EL (cell line): ENCODE measurements at places on chromosomes 5 and 9.

DNA sequence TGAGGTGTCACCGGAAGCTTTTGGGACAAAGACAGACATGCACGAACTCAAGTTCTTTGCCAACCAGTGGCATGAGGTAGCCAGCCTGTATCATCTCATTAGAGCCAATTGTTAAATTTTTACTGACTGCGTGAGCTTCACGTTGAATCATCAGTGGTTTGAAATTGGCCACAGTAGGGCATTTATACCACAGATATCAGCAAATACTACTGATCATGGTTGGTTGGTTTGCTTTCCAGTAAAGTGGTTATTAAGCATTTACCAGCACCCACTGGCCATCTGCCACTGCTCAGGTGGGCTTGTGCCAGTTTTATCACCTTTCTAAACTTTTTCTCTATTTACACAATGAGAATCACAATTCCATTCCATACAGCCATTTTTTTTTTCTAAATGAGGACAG is 28.4 kb upstream of the SHC3 start:
- no peak for DNase-seq

GRCh38 chr9:79974806-79975422 is 403.1 kb downstream of the TLE4 start:
- DNase-seq, result no peak

GRCh38 chr5:121396716-121397115 is 455.0 kb upstream of the FTMT start:
- no peak for DNase-seq

DNA sequence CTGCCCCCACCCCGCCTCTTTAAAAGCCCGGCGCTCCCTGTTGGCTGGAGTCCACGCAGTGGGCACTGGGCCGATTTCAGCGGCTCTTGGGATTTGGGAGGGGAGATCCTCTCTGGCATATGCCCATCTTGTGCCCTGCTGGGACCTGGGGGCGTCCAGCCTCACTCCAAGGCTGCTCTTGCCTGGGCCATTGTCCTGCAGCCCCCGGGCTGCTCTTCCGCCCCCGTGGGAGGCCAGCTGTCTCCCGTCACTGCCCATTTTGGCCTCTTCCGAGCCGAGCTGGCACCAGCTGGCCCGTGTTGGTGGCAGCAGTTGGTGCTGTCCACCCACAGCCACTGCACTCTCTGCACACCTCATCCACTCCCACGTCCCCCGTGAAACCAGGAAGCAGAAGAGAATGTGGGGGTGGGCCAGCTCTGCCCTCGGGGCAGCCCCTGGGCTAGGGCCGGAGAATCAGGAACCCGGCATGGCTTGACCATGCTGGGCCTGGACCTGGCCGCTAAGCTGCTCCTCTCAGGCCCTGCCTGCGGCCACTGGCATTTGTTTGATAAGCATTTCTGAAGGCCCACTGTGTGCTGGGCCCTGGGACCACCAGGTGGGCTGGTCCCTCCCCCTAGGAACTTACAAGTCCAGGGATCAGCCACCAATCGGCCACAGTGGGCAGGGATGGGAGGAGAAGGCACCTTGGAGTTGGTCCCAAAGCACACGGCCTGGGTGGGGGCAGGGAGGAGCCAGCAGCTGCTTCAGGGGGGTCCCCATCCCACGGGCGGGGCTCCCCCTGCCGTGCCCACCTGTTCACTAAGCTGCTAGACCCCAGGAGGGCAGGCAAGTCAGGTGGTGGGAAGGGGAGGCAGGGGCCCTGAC is 2.2 kb downstream of the C8G start:
- DNase-seq, result no peak

DNA sequence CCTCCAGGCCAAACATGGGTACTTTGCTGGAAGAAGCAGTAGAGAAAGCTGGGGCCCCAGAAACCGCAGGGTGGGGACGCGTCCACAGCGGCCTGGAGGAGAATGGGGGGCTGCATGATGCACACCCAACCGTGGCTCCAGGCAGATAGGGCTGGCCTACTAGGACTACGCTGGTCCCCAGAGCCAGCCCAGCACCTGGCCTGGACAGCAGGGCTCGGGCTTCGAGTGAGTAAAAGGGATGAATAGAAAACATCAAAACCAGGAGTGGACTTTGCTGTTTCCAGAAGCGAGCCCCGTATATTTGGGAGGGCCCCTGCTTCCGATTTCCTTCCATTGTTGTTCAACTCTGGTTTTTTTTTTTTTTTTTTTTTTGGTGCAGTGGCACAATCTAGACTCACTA is 30.7 kb downstream of the DBH start:
- DNase-seq, result no peak

DNA sequence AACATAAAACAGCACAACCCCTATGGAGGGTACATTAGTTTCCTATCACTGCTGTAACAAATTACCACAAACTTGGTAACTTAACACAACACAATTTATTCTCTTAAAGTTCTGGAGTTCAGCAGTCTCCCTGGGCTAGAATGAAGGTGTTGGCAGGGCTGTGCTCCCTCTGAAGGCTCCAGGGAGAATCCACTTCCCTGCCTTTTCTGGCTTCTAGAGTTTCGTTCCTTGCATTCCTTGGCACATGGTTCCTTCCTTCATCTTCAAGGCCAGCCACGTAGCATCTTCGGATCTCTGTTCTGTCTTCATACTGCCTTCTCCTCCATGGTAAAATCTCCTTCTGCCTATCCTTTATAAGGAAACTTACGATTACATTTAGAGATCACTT is 25.0 kb upstream of the GSN start:
- no peak for DNase-seq

DNA sequence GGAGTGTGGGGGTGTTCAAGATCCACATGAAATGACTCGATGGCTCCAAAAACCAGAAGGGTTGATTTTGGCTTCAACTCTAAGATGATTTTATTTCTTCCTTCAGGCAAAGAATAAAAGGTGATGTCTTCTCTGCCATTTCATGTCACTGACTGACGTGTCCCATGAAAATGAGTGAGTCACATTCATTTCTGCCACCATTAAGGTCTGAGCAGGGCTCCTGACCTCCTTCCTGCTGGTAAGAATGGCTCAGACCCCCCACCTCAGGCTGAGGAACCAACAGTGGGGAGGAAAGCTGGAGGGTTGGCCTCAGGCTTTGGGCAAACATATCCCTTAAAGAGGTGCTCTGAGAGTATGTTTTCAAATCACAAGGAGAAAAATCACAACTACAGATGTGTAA is 53.9 kb upstream of the ZNF354A start:
- no peak for DNase-seq

GRCh38 chr5:131536211-131536826 is 98.7 kb downstream of the RAPGEF6 start:
- no peak for DNase-seq

DNA sequence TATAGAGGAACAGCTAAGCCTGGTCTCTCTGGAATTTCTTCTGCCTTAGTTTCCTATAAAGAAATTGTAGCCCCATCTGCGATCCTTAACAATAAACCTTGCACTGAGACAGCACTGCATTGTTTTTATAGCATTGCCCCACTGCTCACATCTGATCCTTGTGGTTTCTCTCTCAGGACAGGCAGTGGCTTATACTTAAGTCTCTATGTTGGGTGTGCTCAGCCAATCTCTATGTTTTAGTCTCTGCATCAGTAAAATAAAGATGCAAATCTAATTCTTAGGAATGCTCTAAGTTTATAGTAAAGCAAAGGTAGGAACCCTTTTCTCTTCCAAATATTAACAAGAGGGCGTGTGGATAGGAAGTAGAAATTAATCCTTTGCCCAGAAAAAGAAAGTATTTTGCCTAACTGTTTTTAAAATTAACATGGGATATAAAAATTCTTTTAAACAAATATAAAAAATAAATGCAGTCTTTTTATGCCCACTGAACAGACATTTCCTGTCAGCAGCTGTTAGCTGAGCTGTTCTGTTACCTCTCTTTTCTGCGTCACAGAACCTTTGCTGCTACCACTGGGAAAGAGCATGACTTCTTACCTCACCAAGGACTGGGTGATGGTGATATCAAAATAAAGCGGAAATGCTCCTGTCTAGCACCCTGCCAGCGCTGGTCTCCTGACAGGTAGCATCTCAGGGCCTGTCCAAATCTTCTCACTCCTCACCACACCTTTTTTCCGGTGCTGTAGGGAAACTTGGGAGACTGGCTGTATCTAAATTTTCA is 29.5 kb downstream of the MRPS27 start:
- no peak for DNase-seq

DNA sequence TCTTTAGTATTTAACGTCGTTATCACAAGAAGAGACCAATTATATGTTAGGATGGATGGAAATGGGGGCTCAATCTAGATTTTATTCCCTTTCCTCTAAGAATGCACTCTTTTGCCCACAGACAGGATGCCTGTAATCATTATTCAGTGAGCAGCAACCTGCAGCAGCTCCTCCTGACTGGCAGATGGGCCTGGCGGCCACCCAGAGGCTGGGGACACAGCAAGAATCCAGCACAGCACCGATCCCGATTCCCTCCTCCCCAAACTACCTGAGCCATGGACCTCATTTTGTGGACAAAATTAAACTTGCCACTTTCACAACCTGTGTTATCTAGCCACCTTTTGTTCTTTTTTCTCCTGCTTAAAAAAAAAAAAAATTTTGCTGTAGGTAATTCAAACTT is 101.0 kb downstream of the USP20 start:
- no peak for DNase-seq

DNA sequence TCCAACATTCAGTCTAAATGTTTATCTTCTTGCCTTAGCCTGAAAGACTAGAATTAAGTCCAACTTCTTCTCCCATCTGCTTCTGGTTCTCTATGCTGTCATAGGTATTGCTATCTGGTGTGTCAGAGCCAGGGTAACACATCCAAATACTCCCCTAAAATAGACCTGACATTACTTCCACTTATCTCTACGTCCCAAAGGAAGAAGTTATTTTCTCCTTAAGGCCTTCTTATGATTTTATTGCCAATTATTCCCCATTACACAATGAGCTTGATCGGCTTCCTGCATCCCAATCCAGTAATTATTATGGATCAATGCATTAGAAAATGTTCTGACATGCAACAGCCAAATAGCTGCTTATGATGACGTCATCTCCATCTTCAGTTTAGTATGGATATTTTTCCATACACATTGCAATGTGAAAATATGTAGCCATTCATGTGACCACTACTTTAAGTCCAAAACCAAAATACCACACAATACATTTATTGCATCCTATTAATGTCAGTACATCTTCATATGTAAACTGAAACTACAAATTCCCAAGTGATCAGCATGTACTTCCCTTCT is 555.5 kb downstream of the MAT2B start:
- no peak for DNase-seq

DNA sequence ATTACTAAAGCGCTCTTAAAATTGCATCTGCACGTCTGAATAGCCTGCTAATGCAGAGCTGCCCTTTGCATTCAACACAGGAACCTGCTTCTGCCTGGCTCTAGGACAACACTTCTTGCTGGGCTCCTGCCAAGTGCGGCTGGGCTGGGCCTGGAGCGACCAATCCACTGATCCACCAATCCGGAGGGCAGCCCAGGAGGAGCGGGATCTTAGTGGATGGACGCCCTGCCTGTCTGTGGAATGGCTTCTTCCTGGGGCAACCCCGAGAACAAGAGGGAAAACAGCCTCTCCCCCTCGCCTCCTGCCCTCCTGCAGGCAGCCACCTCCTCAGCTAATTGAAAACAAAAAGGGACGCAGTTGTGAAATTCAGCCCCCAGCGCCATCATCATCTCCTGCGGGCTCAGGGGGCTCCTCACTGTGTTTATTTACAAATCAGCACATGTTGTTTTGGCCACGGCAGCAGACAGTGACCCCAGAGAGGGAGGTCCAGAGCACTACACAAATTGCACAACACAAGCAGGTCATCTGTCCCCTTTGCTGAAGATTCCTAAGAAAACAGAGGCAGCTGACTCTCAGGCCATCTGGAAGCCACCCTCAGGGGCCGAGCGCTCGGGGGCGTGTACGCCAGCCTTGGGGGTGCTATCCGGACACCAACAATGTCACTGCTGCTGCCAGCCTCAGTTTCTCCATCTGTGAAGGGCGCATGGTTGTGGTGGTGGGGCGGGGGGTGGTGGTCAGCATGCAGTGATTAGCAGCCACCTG is 57.3 kb downstream of the GADD45G start:
- peak; percentile 78 for DNase-seq

- DNase-seq, result no peak
These were observed 295.2 kb downstream of the MAST4 start for GRCh38 chr5:66891184-66891925.

DNA sequence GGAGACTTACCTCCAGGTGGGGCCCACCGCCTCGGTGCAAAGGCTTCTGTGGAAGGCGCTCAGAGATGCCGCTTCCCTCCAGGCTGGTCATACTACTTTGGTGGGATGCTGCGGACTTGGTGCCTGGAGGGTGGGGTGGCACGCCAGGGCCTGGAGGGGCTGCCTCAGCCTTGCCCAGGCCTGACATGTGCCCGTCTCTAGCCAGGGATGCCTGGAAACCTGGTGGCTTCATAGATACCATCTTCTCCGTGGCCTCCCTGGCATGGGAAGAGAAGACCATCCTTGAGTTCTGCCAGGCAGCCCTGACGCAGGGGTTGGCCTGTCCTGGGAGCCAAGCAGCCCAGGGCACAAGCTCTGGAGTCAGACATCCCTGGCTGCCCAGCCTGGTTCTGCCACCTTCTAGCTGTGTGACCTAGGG is 28.3 kb downstream of the ORM2 start:
- no peak for DNase-seq

DNA sequence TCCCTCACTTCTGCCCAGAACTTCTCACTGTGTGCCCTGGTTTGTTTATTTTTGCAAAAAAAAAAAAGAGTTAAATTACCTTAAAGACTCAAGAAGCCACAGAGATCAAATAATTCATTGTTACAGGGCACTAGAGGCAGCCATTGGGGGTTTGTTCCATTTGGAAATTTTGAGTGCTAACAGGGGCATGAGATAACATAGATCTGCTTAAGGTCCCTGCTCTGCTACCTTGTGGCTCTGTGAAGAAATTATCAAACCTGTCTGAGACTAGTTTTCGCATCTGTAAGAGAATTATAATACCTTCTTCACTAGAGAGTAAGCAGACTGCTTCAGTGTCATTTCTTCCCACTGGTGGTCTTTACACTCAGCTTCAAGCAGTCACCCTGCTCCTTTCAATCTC is 394 bp downstream of the TLR4 start:
- DNase-seq, result no peak

DNA sequence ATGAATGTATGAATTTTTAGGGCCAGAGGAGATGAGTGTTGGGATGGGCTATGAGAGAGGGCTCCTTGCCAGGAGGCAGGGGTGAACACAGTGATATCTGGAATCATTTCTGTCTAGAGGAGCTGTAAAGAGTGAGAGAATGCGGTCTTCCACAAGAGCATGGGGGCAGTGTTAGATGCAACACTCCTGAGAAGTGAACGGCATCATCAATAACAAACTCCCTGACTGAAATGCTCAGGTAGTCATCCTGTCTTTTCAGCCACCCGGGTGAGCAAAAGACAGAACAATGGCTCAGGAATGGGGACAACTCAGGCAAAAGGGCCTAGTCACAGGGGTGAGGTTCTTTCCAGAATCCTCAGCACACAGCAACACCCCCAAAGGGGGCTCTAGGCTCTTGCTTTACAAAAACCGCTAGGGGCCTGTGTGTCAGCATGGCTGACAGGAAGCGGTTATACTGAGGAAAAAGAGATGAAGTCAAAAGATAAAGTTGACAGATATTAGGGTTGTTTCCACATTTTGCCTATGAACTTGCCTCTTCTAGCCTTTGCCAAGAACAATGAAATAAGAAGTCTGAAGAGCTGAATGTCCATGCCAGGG is 104.6 kb upstream of the LRRTM2 start:
- no peak for DNase-seq

GRCh38 chr5:7578071-7578470 is 182.1 kb downstream of the ADCY2 start:
- DNase-seq, result no peak

- no peak for DNase-seq
These were observed 101.9 kb downstream of the DIRAS2 start for GRCh38 chr9:90540734-90541133.
